ENCODE measurements at places on chromosomes 2 and 18. TPM values are rescaled to one million over a fixed set of nuclear protein-coding genes. Genes with fewer than 3 reads are reported as not detected.

- DNase-seq = no peak
Observed at GRCh38 chr2:187576906-187577305, 22.7 kb upstream of the TFPI start.

GRCh38 chr2:121321476-121321875 is 36.5 kb upstream of the TFCP2L1 start:
- no peak for DNase-seq

- no peak for DNase-seq
Observed at GRCh38 chr18:55462652-55463051, 125.3 kb downstream of the TCF4 start.

DNA sequence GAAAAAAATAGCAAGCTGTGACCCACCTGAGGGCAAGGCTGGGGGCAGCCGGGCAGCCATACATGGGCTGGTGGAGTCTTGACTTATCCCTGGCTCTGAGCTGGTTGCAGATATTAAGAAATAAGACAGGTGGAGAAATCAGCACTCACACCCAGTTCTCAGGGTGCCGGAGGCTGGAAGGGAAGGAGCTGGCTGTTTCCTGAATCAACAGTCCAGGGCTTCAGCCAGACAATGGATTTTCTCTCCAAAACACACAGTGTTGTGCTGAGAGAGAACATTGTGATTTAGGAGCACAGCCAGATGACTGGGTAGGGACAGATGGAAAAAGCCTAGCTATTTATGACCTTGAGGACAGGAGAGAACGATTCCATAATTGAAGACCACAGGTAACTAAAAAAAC is 208.8 kb downstream of the LDLRAD4 start:
- no peak for DNase-seq

GRCh38 chr2:85766229-85766628 is 12.4 kb downstream of the ATOH8 start:
- DNase-seq = no peak

DNA sequence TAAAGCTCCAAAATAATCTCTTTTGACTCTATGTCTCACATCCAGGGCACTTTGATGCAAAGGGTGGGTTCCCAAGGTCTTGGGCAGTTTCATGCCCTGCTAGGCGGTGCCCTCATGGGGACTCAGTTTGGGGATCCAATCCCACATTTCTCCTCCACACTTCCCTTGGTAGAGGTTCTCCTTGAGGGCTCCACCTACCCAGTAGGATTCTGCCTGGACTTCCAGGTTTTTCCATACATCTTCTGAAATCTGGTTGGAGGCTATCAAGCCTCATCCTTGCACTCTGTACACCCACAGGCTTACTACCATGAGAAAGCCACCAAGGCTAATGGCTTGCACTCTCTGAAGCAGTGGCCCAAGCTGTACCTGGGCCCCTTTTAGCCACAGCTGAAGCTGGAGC is 49.8 kb upstream of the ERMN start:
- DNase-seq = no peak

DNA sequence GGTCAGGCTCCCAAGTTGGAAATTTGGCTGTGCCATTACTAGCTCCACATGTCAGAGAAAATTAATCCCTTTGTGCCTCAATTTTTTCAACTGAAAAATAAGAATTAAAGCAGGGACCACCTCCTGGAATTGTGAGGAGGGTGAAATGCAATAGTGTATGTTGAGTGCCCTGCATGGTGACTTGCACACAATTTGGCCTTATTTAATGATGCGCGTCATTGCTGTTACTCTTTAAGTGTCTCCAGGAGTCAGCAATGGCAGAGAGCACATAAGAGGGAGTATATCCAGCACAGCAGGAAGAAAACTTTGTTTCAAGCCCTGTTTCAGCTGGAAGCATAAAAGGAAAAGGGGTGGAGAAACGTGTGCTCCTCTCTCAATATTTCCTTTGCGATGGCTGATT is 215.8 kb downstream of the ALK start:
- no peak for DNase-seq

GRCh38 chr2:109415581-109416013 is 198.2 kb downstream of the SEPTIN10 start:
- no peak for DNase-seq

DNA sequence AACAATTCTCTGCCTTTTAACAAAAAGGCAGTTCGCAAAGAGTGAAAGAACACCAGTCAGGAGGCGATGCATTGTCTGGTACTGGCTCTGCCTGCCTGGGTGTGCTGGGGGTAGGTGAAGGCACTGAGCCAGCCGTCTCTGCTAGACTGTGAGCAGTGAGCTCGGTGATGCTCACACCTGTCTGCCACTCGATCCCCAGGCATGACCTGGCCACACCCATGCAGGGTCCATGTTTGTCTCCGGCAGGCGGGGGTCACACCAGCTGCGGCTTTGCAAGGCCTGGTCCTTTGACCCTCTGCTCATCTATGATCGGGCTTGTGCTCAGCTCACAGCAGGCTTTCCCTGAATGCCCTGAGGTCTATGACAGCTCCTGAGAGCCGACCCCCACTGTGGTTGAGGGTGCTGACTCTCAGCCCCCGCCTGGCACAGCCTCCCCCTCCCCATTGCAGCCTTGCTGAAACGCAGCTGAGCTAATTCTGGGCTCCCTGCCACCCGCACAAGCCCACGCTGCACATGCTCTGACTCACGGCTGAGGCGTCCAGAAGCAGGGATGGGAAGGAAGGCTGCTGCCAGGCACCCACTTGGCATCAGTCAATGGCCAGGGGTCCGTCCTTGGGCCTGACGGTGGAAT is 23.7 kb downstream of the CRACDL start:
- DNase-seq = peak; percentile 55

DNA sequence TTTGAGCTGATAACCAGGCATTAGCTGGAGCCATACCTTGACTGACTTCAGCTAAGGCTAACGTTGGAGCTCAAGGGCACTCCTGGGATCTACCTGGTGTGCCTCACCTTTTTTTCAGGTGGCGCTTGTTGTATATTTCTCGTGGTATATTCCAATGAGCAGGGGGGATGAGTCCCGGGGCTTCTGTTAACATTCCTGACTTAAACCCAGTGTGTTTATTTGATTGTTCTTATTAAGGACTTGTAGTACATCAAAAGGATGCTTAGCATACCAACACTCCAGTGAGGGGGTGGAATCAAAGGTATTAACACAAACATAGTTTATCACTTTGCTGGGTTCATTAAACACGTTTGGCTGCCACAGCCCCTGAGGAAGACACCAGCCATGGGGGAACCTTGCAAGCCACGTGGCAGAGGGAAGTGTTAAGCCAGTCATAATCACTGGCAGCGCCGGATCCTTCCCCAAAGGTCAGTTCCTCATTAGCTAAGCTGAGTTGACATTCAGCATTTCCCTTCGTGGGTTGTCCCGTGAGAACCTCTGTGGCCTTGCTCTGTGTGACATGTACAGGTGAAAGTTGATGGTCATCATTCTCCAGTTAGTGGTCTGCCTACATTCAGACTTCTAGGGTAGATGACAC is 119.5 kb upstream of the MCFD2 start:
- peak; percentile 76 for DNase-seq

DNA sequence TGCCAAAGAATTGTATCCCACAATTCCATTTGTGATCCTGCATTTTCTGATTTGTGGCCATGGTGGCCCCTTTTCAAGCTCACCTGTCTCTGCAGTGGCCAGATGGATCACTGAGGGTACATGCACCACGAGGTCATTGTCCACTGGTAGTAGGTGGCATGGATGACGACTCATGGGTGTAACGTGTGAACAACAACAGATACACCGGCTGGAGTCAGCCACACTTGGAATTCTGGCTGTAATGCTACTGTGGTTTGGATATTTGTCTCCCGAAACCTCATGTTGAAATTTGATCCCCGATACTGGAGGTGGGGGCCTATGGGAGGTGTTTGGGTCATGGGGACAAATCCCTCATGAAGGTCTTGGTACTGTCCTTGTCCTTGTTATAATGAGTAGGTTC is 102.2 kb upstream of the TAF1B start:
- DNase-seq = no peak

DNA sequence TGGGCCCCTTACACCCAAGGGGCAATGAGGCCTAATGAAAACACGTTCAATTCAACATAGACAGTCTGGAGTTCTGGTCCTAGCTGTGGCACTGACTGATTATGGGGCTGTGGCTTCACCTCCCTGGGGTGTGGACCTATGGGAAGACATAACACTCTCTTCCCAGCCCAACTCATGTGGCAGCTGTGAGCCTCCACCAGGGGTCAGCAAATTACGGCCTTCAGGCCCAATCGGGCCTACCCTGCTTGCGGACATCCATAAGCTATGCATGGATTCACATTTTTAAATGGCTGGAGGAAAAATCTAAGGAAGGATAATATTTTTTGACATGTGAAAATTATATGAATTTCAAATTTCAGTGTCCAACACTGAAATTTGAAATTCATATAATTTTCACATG is 101.3 kb downstream of the LOXHD1 start:
- DNase-seq = no peak

DNA sequence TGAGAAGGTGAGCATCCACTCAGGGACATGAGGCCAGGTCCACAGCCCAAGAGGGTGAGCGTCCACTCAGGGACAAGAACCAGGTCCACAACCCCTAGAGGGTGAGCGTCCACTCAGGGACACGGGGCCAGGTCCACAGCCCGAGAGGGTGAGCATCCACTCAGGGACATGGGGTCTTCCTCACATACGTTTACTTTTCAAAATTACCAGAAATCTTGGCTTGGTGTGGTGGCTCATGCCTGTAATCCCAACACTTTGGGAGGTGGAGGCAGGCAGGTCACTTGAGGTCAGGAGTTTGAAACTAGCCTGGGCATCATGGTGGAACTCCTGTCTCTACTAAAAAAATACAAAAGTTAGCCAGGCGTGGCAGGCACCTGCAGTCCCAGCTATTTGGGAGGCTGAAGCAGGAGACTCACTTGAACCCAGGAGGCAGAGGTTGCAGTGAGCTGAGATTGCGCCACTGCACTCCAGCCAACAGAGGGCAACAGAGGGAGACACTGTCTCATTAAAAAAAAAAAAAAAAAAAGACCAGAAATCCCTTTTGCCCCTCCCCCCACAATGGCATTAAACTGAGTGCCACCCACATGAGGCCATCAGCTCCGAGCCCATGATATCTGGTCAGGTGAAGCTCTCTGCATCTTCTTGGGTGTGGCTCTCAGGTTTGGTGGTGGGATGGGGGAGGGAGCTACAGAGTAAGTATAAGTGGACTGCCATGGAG is 9.0 kb upstream of the MBP start:
- DNase-seq = no peak

DNA sequence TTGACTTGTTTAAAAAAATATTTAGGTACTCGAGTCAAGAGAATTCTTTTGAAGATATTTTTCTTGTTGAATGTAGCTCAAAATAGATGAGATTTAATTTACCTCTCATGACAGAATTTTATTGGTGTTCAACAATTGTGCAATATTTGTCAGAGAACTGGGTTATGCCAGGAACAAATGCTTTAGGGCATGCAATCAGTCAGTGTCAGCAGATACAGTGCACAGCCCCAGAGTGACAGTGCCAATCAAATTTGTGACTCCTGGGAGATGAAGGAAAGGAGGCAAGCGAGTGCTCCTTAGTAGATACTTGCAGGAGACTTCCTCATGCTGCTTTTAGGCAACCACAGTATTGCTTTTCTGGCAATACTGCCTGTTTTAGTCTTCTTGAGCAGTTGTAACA is 81.2 kb upstream of the DSEL start:
- DNase-seq = no peak

DNA sequence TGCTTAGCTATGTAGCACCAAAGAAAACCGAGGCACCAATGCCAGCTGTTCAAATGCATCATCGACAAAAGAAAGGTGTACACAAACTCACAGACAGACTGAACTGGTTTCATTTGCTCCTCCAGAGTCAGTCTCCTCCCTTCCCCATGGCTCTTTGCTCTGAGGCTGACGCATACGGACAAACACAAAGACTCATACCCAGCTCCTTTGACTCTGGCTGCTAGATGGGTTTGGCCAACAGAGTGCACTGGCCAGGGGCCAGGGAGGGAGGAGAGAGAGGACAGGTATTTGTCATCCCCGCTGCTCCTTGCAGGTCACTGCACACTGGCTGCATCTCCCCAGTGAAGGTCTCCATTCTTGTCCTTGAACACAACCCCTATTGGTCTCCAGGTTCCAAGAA is 40.7 kb downstream of the DNER start:
- no peak for DNase-seq

DNA sequence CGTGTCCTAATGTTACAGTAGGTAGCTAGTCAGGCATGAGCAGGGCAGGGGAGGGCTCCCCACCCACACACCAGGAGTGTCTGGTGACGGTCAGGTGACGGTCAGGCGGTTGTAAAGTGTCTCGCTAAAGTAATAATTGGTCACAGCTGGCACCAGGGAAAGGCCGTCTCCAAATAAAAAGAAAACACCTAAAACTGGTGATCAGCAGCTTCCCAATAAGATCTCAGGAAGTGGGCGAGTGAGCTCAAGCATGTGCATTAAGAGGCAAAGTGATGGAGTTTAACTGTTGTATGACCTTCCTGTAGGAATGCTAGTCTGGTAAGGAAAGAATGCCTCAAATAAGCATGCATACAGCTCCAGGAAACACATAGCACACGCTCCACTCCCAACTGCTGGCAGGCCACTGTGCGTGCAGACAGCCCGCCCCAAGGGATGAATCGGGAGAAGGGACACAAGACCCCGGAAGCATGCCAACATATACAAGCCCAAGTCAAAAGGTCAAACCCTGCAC is 177.1 kb downstream of the RNF144A start:
- DNase-seq = no peak

GRCh38 chr2:195382186-195382585 is 274.8 kb upstream of the SLC39A10 start:
- DNase-seq = no peak

DNA sequence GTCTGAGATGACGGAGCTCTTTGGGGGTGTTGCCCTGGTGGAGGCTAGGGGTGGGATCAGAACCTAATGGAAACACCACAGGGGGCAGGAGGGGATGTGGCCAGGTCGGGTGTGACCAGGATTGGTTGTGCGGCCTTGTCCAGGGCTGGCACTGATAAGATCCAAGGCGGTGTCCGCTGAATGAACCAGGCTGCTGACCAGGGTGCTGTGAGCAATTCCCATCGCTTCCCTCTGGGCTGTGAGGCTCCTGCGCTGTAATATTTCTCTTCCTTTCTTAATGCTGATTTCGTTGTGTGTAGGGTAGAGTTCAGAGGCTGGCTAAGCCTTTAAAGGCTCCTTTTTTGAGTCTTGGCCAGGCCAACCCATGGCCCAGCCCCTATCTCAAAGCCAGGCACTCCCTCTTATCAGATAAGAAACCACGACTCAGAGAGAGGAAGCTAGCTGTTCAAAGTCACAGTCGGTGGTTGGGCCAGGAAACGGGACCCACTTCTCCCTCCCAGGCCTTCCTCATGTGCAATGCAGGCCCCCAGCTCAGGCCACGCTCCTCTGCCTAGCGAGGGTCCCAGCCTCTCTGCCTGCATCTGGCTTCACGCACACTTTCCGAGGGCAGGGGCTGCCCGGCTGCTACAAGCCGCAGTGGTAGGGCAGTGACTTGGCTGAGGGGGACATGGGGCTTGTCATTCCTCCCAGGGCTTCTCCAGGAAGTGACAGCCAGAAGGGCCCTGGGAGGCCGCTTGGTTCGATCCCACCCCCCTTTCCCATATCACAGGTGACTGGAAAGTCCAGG is 26.0 kb upstream of the FOSL2 start:
- DNase-seq = no peak

Gene AGXT
- total RNA-seq = not detected

Gene C2orf76
- 17.6 TPM for total RNA-seq

Gene C2orf15
- total RNA-seq = not detected

Gene PROKR1
- total RNA-seq = 0.18 TPM

Gene TNFRSF11A
- 2.7 TPM for total RNA-seq
